AG20443 (cell line): ENCODE measurements at places on chromosomes 4 and X.

DNA sequence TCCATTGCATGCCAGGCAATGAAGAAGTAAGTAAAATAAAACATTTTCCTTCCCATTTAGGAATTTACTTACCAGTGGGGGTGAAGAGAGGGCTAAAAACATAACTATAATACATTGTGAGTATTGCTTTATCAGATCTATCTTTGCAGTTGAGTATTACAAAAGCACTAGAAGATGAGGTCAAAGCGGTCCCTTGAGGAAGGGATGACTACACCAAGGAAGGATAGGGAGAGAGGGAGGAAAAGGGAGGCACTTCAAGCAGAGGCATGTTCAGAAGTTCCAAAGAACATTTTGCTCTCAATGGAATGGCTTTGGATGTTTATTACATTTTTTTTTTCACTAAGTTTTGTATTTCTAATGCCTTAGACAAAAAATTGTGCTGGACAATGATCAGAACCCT, 127.8 kb downstream of the TET2 start:
- no peak for DNase-seq

- DNase-seq, result no peak
Observed at GRCh38 chrX:22021751-22022324, 10.3 kb upstream of the PHEX start.

GRCh38 chr4:14178421-14178820, 550.9 kb upstream of the BOD1L1 start:
- DNase-seq, result peak; percentile 37

GRCh38 chr4:11549525-11549924, 120.8 kb upstream of the HS3ST1 start:
- DNase-seq, result no peak

GRCh38 chr4:56940971-56941370, 33.3 kb downstream of the REST start:
- no peak for DNase-seq

DNA sequence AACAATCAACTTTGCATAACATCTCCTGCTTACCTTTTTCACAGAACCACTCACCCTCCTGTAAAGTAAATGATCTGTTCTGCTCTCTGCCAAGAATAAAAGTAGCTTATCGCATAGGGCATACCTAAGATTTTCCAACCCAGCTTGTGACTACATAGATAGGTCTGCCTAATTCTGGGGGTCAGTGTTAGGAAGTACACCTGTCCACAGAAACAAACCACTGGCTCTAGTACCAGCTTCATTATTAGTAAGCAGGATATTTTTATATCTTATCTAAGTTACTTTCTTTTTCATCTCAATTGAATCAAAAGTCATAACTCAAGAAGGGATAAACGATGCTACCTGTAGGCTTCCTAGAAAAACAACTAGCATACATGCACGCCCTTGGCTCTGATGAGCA, 23.8 kb downstream of the CXCL1 start:
- no peak for DNase-seq

DNA sequence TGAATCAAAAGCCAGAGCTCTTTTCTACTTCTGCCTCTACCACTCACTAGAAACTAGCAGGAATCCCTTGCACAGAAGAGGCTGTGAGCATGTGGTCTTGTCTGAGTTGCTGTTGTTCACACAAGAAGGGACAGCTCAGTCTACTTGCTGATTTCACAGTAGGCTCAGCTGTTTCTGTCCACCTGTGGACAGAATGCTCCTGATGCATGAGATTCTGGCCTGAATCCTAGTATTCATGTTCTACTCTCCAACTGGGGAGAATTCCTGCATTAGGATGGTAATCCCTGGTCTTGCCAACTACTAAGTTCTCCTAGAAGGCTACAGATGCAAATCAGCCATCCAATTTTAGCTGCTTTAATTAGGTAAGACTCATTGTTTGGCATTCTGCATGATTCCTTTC, 112.8 kb downstream of the PPA2 start:
- DNase-seq, result no peak

GRCh38 chrX:115616943-115617563, 56.1 kb downstream of the PLS3 start:
- DNase-seq, result no peak

DNA sequence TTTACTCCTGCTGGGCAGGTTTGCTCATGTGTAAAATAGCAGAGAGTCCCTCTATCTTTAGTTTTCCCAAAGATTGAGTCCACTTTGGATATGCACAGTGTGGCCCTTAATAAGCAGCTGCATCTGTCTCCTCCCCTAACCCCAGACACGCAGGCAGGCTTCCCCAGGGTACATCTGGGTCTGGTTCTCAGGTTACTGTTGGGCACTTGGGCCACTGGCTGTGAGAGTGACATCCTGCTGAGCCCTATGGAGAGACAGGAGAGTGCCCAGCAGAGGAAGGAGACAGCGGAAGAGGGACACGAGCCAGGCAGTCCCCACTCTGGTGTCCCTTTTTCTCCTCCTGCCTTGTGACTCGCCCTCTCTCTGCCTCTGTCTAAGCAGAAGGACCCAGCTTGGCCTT, 16.0 kb downstream of the XK start:
- no peak for DNase-seq

DNA sequence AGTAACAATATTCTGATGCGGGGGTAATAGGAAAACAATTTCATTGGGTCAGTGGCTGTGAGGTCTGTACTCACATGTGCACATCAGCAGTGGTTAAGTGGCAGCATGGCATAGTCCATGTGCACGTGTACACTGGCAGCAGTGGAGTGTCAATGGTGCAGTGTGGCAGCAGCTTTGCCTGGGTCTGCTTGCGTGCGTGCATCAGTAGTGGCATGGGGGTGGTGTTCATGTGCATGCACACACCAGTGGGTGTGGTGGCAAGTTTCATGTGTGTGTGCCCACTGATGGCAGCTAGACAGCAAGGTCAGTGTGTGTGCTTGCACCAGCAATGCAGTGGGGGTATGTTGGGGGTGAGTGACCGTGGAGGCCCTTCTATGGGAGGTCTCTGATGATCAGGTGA, 581.6 kb upstream of the KLHL4 start:
- DNase-seq, result no peak

DNA sequence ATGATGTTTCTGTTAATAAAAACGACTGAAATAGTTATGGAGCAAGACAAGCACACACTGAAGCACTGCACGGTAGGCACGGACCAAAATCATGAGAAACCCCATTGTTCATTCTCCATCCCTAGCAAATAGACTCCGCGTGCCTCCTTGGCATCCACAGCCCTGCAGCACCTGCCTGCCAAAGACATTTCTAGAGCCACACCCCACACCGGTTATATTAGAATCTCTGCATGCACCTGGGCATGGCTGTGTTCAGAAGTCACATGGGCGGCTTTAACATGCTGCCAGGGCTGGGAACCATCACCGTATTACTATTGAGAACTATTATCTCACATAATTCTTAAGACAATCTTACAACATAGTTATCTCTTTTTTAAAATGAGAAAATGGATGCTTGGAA, 5.9 kb downstream of the PDLIM3 start:
- DNase-seq, result no peak

- peak; percentile 14 for DNase-seq
Observed at GRCh38 chr4:104064646-104065577, 345.1 kb upstream of the TACR3 start.

GRCh38 chr4:165450871-165451270, 72.1 kb downstream of the CPE start:
- DNase-seq, result no peak

DNA sequence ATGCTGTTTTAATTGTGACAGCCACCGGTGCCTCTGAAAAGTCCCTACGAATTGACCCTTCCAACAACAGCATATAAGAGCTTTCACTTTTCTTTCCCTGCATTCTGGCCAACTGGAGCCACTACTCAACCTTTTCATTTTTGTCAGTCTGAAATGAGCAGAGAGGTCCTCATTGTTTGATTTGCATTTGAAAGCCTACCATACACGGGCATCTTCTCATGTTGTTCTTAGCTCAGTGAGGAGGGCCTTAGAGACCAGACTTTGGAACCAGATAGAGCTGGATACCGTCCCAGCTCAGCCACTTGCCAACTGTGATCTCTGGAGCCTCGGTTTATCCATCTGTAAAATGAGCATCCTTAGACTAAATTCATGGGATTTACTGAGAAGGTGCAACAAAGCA, 16.9 kb upstream of the TMSB4X start:
- no peak for DNase-seq

DNA sequence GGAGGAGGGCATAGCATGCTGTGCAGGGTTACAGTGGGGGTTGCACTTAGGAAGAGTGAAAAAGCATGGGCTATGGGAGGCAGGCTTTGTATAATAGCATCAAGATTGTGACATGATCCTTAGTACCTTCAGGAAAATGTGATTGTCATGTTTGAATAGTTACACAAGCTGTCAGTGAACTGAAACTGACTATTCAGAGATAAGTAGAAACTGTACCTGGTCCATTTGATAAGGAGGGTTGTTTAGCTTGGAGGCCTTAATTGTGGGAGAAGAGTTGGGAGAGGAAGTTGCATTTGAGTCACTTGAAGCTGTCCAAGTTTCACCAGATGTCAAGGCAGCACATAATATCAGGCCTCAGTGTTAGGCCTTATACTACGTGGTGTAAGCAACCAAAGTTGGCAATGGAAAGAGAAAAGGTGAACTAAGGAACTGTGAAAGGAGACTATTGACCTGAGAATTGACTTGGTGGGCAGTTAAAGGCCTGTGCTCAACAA, 85.0 kb downstream of the TEX13C start:
- no peak for DNase-seq

DNA sequence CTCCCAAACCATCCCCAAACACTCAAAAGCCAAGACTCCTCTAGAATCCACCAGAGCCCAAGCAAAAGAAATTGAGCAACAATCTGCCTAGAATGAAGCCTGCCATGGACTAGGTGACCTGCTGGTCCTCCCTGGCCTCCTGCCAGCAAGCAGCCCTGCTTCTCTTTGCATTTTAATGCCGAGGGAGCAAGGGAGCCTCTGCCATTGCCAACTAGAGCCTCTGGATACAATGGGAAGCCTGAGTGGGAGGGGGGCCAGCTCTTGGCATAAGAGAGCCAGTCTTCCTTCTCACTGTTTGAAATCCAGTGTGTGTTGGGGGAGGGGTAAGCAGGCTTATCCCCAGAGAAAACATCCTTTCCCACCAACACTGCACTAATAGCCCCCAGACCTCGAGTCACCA, 1.5 kb upstream of the GDPD2 start:
- DNase-seq, result no peak

DNA sequence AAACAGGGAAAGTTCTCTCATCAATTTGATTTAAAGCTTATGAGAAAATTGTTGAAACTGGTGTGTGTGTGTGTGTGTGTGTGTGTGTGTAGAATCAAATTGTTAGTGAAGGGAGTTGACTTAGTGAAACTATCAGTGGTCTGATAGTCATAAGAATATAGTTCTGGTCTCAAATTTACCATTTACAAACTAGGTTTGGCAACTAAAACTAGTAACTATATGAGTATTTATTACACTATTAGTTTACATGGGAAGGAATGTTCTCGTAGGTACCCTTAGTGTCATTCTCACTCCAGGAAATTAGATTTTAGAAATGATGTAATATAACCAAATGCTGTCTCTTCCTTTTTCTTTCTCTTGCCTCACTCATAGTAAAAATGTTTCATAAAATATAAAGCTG, 11.9 kb downstream of the SULT1E1 start:
- no peak for DNase-seq

- DNase-seq, result no peak
Observed at GRCh38 chr4:78720994-78721677, 55.0 kb upstream of the BMP2K start.

DNA sequence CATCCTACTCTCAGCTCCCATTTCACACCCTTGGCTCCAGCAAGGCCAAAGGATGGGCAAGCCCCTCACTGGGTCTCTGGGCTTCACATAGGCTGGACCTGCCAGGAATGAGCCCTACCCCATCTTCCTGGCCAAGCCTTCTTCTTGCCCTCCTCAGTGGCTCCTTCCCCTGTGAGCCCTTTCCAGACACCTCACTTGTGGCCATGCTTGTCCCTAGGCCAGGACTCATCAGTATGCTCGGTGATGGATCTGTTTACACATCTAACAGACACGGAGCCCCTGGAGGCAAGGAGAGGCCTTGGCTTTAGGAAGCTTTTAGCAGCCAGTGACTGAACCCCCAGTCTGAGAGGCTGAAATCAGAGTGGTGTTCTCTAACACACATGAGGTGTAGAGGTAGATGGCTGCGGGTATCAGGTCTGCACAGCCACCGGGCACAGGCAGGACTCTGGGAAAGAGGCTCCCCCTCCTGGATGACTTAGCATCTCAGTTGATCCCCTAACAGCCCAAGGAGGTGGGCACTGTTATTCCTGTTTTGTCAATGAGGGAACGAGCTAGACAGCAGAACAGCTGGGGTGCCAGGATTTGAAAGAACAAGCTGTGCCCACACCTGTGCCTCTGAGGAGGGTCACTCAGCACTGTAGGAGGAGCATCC, 44.8 kb downstream of the PPP2R2C start:
- no peak for DNase-seq

DNA sequence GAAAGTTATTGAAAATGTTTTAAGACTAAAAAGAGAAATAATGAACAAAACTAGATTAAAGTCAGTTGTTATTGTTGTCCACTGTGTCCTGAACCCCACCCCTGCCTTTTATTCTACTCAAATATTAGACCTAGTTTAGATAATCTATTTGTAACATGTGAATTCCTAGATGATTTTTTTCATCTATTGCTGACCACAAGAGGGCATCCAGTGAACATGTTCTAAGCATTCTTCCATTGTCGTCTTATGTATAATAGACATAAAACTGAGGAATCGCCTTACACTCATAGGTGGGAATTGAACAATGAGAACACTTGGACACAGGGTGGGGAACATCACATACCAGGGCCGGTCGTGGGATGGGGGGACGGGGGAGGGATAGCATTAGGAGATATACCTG, 36.4 kb upstream of the HPRT1 start:
- peak; percentile 9 for DNase-seq

GRCh38 chr4:99131378-99131777, 12.7 kb downstream of the ADH4 start:
- no peak for DNase-seq

DNA sequence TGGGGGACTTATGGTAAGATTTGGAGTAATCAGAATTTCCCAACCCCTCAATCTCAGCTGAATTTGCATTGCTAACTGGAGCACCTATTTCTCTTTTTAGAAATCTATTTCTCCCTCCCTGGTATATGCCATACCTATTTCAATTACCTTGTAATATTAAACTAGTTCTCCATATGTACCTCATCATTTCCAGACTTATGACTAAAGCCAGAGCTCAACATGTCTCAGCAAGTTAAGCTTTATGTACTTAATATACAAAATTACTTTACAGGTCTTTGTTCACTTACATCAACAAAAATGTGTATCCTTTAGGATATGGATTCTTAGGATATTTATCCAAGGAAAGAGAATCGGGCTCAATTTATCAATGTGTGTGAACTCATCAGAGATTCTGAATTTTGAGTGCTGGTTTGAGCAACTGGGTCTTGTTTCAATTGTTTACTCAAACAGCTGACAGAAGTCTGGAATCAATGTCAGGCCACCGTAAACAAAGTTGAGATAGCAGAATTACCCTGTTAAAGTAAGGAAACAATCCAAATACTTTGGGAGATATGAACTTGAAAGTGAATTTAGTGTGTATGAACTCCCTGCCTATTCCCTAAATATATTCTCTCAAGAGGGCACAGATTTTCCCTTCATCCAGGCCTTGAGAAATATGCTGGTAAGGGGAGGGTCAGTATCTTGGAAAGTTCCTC, 199.6 kb downstream of the VEGFC start:
- no peak for DNase-seq
